Tongue (tissue), 3 donors: ENCODE measurements at places on chromosomes 6 and 20. TPM values are rescaled to one million over a fixed set of nuclear protein-coding genes. Genes with fewer than 3 reads are reported as not detected.

DNA sequence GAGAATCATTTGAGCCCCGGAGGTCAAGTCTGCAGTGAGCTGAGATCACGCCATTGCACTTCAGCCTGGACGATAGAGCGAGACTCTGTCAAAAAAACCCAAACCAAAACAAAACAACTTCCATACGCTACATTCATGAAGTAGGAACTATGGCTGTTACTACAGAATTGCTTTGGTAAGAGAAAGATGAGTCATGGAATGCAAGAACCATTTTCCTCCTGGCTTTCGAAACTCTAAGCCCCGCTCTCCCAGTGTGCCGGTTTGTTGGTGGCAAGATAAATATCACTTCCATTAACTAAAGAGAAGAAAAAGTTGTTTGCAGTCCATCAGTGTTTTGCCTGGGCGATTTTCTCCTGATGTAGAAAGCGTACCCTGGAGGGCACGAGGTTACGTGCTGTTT lies 61.3 kb downstream of the ZDHHC14 start:
- DNase-seq = no peak

DNA sequence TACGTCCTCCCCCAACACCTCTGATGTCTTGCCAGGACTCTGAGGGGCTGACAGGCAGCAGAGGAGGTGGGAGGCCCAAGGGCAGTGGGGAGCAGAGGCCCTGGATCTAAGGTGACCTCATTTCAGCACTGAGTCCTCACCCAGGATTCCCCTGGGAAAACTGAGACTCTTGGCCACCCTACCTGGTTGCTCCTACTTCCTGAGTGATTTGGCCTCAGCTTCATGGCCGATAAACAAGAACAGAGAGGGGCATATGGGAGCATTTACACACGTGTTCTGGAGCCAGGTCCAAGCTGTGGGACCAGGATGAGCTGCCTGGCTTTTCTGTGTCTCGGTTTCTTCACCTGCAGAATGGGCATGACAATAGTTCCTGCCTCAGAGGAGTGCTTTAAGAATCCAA lies 133.8 kb downstream of the ANKRD60 start:
- DNase-seq = no peak

- no peak for DNase-seq
Observed at GRCh38 chr6:118939683-118940082, 4.7 kb upstream of the MCM9 start.

- peak; percentile 13 for DNase-seq
Observed at GRCh38 chr6:140202964-140203515, 828.6 kb upstream of the CITED2 start.

- peak; percentile 10 for DNase-seq
Observed at GRCh38 chr6:47535316-47536225, 58.0 kb downstream of the CD2AP start.

GRCh38 chr6:116144605-116145004 lies 18.7 kb upstream of the COL10A1 start:
- DNase-seq = peak; percentile 44

EYS gene
- 1.0 TPM for total RNA-seq

MICB gene
- 3.9 TPM for total RNA-seq

DEFB124 gene
- not detected for total RNA-seq
